ENCODE measurements at places on chromosomes 11 and 22.

GRCh38 chr11:111707691-111708067 is 58.5 kb downstream of the PPP2R1B start:
- DNase-seq, result no peak

DNA sequence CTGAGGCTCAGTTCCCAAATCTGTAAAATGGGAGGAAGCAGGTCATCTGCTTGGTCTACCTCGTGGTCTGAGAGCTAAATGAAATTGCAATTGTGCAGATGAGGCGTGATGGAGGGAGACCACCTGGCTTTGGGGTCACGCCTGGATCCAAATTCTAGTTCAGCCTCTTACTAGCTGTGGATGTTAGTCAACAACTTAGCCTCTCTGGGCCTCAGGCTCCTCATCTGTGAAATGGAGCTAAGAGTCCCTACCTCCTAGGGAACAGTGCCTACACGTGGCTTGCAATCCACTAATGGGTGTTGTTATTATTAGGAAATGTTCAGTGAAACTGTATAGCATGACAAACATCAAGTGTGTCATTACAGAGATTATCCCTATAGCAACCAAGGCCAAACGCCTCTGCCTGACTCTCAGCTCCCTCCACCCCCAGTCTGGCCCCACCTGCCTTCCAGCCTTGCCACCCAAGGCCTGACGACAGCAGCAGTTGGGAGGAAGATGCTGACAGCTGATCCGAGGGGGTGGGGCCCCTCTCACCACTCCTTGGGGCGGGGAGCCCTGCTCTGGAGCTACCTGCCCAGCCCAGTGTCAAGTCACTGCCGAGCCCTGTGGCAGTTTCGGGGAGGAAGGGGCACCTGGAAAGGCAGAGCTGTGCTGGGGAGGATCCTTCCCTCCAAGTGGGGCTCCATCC is 1.7 kb upstream of the RHOD start:
- DNase-seq, result no peak

- no peak for DNase-seq
These were observed 116.4 kb downstream of the APOL5 start for GRCh38 chr22:35834061-35834460.

DNA sequence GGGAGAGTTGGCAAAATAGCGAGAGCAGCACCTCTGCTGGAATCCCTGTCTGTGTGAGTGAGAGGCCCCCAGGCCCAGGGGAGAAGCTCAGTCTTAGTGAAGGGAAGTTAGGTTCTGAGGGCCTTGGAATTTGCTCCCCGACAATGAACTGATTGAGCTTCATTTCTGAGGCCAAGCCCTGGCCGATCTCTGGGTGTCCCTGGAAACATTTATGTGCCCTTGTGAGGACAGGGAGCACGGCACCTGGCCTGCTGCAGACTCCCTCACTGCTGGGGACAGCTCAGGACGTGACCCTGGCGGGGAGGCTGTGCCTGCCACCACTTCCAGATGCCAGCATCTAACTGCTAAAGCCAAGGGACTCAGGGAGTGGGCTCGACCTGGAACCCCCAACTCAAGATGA is 52.0 kb downstream of the ARHGAP8 start:
- no peak for DNase-seq

- no peak for DNase-seq
These were observed 10.4 kb downstream of the SNAP29 start for GRCh38 chr22:20869234-20869633.

All from Jurkat, Clone E6-1 (cell line).